ENCODE measurements at places on chromosomes 5 and 9.

GRCh38 chr9:136409557-136410455 lies 608 bp downstream of the ENTR1 start:
- peak; percentile 15 for DNase-seq

GRCh38 chr5:133111299-133111698 lies 59.5 kb downstream of the HSPA4 start:
- DNase-seq: peak; percentile 56

- DNase-seq: no peak
Measured at GRCh38 chr5:161001604-161002003, 149.6 kb upstream of the ATP10B start.

DNA sequence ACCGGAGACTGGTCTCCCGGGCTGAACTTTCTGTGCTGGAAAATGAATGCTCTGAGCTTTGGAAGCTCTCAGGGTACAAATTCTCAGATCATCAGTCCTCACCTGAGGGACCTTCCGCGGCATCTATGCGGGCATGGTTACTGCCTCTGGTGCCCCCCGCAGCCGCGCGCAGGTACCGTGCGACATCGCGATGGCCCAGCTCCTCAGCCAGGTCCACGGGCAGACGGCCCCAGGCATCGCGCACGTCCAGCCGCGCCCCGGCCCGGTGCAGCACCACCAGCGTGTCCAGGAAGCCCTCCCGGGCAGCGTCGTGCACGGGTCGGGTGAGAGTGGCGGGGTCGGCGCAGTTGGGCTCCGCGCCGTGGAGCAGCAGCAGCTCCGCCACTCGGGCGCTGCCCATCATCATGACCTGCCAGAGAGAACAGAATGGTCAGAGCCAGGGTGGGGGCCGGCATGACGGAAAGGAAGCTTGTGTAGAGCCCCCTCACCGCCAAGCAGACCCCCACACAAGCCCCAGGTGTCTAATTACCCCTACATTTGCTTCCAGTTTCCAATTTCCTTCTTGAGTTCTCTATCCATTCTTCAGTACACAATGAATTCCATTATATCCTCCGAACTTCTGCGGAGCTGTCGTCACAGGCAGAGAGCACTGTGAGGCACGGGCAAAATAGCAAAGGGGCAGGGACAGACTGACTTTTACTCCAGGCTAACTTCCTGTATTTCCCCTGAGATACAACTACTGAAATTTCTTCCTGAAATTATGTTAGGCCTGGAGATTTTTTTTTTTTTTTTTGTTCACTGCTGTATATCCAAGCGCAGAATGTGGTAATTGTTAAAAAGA lies 23.2 kb downstream of the CDKN2A start:
- no peak for DNase-seq

DNA sequence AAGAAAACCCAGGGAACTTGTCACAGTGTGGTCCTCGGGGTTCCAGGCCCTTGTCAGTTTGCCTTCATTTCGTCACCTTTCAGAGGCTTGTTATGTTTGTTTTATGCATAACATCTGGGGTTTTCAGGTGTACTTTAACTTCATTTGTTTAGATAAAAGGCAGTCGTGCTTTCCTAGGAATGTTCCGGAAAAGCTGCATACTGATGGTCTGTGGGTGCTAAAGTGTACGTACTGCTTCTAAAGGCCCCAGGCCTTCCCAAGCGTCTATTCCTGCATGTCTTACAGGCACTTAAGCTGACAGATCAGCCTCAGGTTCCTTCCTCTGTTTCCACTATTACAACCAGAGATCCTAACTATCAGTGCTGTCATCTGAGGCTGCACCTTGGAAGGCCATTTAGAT lies 95.6 kb upstream of the ANKH start:
- DNase-seq: no peak

- no peak for DNase-seq
Measured at GRCh38 chr9:107504585-107505455, 15.3 kb upstream of the KLF4 start.

- no peak for DNase-seq
Measured at GRCh38 chr9:109328978-109329637, 8.2 kb upstream of the EPB41L4B start.

DNA sequence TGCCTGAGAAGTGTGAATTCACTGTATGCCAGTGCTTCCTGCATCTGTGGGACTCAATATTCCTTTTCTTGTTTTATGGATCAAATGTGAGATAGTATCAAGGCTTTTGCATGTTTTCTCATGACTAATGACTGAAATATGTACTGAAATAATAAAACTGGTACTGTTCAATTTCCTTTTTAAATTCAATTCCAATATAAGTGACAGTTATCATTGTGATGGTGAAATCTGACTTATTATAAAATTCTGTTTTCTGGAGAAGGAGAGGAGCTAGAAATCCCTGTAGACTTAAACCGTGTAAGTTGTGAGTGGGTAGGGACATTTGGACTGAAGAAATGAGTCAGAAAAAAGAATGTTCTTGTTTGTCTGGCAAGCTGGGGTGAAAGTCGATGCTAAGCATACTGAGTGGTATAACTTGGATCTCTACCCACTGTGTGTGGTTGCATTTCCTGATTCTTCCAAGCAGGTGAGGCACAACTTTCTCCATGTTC lies 245.2 kb downstream of the EFNA5 start:
- DNase-seq: no peak

DNA sequence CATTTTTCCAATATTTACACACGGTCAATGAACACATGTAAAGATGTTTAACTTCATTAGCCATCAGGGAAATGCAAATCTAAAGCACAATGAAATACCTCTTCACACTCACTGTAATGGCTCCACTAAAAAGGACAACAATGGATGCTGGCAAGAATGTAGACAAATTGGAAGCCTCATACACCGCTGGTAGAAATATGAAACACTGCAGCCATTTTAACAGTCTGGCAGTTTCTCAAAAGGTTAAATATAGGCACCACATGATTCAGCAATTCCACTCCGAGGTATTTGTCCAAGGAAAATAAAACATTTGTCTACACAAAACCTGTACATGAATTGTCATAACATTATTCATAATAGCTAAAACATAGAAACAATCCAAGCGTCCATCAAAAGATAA lies 20.0 kb downstream of the RNF145 start:
- DNase-seq: no peak

GRCh38 chr5:87300744-87301143 lies 33.1 kb downstream of the RASA1 start:
- DNase-seq: no peak

DNA sequence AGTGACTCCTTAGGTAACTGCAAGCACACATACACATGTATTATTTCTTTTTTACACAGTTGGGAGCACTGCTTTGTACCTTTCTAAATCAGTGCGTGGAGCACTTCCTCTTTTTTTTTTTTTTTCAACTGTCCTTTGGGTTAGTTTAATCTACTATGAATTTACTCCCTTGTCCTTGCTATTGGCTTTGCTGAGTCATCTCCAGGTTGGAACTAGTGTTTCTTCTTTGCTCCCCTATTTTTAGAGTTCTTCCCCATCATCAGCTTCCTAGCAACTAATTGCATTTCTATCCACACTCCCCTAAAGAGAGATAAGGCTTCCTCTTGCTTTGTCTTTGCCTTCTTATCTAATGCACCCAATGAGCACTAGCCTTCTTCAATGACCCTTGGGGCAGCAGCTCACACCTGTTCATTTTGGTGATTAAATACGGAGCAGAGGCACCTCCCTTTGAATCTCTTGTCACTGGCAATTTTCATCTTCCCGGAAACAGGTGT lies 24.3 kb downstream of the S100Z start:
- DNase-seq: no peak

DNA sequence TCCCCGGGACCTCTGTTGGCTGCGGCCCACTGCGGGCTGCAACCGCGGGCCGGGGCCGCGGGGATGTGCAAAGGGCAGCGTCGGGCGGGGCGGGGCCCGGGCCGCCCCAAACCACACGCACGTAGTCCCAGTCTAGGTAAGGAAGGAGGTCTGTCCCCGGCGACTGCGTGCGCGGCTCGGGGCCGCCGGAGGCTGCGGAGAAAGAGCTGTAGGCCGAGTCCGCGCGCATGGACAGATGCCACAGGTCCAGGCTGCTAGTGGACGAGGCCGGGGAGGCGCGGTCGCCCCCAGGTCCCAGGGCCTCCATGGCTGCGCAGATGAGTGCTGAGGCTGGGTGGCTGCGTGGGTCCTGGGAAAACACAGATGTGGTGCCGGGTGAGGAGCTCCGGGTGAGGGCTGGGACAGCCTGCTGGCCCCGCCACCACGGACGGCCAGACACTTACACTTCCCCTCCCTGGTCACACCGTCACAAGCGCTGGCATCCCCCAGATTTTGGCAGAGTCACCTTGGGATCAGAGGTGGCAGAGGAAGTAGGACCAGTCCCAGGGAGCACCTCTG lies 4.5 kb downstream of the SHROOM1 start:
- no peak for DNase-seq

- no peak for DNase-seq
Measured at GRCh38 chr9:33476503-33476902, 2.8 kb upstream of the NOL6 start.

DNA sequence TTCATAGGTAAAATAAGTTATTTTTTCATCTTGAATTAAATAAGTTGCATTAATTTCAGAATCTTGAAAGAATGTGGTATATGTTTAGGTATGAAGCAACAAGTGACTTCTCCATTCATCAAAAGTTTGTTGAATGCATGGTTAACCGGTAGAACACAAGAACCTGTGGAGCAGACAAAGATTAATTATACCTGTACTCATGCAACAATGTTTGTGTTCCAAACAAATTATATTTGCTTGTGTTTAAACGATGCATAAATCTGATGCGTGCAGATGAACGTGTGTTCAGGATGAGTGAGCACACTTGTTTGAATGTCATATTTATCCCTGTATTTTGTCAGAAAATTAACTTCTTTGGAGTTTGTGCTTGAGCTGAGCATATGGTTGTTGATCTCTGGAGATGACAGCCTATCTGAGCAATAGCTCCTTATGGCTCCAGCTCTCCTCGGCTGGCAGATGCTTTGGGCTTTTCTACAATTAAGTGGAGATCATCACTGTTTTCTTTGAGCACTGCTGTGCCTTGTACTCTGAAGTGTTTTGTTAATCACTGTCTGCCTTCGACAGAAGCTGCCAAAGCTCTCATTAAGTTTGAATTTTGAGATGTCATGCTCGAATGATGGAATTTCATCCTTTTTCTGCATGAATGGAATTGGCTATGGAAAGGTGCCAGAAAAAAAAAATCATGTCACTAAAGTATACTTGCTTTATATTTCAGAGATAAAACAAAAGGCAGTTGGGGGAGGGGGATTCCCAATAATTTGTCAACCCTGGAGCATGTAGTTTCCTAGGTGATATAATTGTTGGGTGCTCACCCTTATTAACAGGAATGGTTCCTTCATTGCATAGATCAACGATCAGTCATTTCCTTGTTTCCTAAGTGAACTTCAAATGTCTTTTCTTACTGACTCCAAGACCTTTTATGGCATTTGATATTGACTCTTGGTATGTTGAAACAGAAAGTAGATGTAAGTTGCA lies 502.5 kb upstream of the ARRDC3 start:
- no peak for DNase-seq

DNA sequence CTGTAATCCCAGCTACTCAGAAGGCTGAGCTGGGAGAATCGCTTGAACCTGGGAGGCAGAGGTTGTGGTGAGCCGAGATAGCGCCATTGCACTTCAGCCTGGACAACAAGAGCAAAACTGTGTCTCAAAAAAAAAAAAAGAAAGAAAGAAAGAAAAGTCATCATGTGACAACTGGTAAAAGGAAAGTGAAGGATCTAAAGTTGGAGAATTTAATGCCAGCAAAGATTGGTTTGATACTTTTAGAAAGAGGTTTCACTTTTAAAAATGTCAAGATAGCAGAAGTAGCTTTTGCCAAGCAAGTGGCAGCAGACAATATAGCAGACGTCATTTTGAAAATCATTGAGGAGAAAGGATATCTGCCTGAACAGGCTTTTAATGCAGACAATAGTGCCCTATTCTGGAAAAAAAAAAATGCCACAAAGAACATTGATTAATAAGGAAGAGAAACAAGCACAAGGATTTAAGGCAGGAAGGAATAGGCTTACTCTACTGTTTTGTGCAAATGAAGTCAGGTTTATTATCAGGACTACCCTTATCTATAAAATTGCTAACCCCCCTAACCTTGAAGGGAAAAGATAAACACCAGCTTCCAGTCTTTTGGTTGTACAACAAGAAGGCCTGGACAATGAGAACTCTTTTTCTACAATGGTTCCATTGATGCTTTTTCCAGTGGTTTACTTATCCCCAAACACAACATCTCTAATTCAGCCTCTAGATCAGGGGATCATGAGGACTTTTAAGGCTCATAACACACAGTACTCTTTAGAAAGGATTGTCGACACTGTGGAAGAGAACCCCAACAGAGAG lies 12.0 kb downstream of the PKD2L2 start:
- no peak for DNase-seq

- DNase-seq: no peak
Measured at GRCh38 chr9:7405924-7406604, 393.5 kb downstream of the DMAC1 start.

DNA sequence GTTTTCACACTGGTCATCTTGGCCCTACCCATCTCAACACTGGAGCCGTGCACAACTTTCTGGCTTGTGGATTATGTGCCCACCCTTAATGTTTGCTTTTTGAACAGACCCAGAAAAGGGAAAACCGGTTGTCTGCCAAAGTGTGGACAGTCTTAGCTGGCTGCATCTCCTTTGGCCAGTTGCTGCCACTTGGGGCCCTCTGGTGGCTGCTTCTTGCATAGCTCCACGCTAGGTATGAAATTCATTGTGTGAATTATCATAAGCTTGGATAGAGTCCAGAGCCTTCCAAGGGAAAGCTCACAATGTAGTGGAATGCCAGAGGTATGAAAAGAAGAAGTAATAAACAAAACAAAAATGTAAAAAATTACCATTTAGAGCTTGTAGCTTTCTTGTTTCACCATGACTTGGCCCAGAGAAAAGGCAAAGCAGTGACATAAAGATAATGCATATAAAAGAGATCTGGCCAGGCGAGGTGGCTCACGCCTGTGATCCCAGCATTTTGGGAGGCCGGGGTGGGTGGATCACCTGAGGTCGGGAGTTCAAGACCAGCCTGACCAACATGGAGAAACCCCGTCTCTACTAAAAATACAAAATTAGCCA lies 12.5 kb upstream of the SLC36A3 start:
- no peak for DNase-seq

- no peak for DNase-seq
Measured at GRCh38 chr9:136910901-136911245, 24.6 kb downstream of the TRAF2 start.

DNA sequence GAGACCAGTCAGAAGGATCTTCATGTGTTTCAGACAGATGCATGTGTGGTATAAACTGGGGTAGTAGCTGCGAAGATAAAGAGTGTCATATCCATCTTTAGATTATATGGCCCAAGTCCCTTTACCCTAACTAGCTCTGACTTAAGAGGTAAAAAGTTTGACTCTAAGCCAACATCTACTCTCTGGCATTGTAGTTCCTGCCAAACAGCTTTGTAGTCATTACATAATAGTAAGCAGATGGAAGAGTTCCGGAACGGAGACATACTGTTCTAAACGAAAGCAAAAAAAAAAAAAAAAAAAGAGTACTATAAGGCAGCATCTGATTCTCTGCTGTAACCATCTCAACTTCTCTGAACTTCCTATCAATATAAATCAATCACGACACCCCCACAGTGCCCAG lies 48.8 kb downstream of the CEMIP2 start:
- DNase-seq: no peak

- no peak for DNase-seq
Measured at GRCh38 chr5:65774346-65774745, 52.3 kb downstream of the NLN start.

Measured in stimulated activated naive CD4-positive, alpha-beta T cell (primary cell).